ENCODE measurements at places on chromosomes 2 and 18.

GRCh38 chr2:20561637-20562454, 89.1 kb downstream of the HS1BP3 start:
- no peak for DNase-seq

DNA sequence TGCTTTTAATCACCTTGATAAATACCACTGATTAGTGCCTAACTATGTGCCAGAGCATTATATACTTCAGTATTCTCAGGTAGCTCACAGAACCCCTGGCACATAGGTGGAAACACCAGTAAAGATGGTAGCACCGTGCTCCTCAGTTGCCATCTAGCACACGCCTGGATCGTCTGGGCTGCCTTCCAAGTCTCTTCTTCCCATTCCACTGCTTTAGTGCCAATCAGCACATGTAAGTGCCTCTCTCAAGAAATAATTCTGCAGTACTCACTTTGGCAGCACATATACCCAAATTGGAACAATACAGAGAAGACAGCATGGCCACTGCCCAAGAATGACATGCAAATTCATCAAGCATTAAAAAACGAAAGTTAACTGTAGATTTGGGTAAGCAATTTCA, 13.0 kb downstream of the POLR2D start:
- no peak for DNase-seq

DNA sequence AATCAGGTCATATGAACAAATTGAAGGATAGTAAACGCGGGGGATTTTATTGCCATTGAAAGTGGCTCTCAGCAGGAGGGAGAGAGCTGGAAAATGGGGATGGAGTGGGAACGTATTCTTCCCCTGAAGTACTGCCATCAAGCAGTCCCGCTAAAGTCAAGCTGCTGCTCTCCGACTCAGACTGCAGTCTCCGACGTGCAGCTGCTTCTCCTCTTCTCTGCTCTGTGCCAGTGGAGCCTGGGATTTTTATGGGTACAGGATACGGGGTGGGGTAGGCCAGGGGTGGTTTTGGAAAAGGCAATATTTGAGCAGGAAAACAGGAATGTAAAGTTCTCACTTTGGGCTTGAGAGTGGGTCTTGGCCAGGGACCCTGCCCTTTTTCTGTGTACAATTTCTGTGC, 33.0 kb downstream of the KCTD18 start:
- DNase-seq = no peak

GRCh38 chr2:126995621-126996377, 97.1 kb downstream of the TEX51 start:
- DNase-seq = no peak

- no peak for DNase-seq
These were observed 819 bp downstream of the ANKRD44 start for GRCh38 chr2:197309691-197310231.

- DNase-seq = no peak
These were observed 7.2 kb downstream of the E2F6 start for GRCh38 chr2:11458753-11459152.

- no peak for DNase-seq
These were observed 66.5 kb downstream of the ASXL3 start for GRCh38 chr18:33644494-33644893.

- DNase-seq = no peak
These were observed 69.6 kb downstream of the PID1 start for GRCh38 chr2:229201521-229201920.

DNA sequence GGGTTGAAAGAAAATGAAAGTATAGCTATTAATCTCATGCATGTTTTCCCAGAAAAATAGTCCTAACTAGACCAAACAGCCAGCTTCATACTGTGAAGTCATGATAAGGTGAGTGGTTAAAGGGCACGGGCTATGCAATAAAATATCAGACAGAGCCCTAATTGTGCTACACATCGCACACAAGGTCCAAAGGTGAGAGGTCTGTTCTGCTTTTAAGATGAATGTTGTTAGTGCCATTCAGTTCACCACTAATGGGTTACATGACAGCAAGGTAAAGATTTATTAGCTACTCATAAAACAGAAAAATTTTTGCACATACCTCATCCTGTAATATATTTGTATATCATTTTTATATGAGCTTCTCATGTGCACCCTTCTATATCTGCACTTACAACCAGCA, 105.0 kb upstream of the STK17B start:
- DNase-seq = no peak

DNA sequence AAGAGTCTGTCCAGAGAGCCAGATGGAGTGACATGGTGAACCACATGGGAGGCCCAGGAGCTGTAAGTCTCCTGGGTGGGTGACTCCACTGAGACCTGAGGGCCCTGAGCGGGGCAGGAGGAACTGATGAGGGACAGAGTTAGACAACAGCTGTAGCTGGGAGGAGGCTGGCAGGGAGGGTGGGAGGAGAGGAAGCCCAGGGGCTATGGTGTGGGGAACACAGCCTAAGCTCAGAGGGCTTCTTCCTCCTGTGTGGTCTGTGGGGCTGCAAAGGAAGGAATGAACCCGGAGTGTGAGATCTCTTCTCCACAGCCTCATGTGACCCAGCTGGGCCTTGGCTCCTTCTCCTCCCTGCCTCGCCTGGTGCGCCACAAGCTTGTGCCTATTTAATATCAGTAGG, 395.6 kb upstream of the HS6ST1 start:
- DNase-seq = no peak

- DNase-seq = peak; percentile 84
These were observed 1.3 kb upstream of the GPC1 start for GRCh38 chr2:240433973-240434727.

DNA sequence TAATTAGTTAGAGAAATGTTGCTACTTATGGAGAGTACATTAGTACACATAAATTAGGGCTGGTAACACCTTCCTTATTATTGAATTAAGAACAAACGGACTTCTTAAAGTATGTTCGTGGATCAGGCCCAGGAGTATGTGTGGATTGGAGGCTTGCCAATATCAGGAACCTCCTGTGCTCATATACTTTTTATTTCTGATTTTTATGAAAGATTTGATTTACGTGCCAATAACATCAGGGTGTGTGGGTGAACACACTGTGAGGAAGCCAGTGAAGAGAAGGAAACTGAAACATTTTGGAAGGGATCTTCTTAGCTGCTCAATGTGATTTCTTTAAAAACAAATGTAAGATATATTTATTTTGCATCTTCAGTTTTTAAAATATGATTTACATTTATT, 113.0 kb downstream of the EFEMP1 start:
- DNase-seq = no peak

GRCh38 chr2:71858071-71858470, 289.6 kb downstream of the CYP26B1 start:
- no peak for DNase-seq

- no peak for DNase-seq
These were observed 135.5 kb downstream of the GAREM1 start for GRCh38 chr18:32335228-32335627.

- no peak for DNase-seq
These were observed 190.9 kb upstream of the DOK6 start for GRCh38 chr18:69209761-69210160.

DNA sequence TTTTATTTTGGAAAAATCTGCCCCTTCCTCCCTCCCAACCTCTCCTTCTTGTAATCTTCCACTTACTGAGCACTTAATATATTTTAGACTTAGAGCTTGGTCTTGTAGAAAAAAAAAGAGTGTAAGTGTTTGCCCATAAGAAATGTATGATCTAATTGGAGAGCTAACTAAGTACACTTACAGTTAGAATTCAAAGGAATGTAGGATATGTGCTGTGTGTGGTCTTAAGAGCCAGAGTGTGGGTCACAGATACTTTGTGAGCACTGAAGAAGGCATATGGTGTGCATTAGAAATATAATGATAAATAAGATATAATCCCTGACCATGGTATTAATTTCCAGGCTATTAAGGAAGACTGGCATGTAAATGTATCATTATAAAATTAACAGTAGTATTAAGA, 91.8 kb upstream of the ZNF521 start:
- no peak for DNase-seq

- peak; percentile 31 for DNase-seq
These were observed 5.6 kb downstream of the PPP4R1 start for GRCh38 chr18:9608728-9609127.

- DNase-seq = no peak
These were observed 5.8 kb upstream of the ACAA2 start for GRCh38 chr18:49819071-49819662.

DNA sequence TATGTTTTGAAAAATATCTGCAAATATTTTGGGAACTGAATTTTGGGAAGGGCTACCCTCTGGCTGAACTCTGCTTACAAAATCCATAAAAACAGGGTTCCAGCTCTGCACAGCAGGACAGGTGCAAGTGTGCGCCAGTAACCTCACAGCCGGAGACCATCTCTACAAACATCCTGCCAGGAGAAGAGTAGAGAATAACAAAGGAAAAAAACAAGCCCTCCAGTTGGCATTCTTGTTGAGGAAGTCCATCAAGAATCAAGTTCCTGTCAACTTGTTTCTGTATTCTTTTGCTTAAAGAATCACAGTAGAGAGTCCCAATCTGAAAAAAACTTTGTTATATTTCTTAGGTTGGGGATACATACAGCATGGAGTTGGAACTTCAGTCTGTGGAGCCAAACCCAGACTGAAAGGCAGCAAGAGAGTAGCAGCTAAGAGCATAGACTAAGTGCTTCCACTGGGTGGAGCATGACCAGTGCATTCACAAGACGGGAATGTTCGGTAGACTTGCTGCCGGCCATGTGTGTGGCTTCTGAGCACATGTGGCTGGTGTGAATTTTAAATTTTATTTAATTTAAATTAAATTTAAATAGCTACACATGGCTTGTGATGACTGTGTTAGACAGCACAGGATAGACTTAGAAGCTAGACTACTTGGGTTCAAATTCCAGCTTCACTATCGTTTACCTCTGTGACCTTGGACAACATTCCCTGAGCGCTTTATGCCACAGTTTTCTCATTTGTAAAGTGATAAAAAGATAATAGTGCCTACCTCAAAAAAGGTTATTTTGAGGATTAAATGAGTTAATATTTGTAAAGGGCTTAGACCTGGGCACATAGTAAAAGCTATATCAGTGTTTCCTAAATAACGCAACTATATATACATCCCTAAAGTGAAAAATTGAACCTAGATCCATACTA, 41.9 kb downstream of the SPTBN1 start:
- DNase-seq = no peak

DNA sequence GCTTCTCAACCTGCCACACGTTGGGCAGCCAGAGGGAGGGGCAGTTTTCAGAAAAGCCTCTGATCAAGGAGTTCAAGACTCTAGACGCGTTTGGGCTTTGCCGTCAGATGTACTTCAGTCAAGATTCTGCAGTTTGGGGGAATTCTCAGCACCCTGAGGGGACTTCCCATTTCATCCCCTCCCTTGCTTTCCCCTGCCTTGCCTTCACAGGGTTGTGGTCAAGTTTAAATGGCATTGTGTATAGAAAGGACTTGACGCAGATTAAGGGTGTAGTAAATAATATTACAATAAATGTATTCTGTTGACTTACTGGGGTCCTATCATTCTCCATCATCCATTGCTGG, 198.3 kb upstream of the NABP1 start:
- DNase-seq = no peak

GRCh38 chr2:106664669-106665068, 177.5 kb downstream of the CD8B2 start:
- no peak for DNase-seq

- no peak for DNase-seq
These were observed 41.4 kb upstream of the RNU4ATAC start for GRCh38 chr2:121489284-121489683.

DNA sequence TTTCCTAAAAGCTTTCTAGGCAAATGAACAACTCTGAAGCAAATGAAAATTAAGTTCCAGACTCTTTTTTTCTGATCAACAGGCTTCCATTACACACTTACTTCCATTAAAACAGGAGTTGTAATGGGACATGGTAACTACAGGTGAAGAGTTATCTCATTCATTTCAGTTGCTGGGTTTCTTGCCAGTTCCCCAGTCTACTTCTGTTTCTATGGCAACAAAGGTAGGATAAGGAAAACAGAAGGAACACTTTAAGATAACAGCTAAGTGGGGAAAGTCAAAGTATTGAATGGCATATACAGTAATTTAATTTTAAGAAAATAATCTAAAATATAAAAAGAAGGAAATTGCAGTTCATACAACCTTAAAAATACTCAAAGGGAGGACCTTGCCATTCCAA, 25.1 kb downstream of the BAZ2B start:
- no peak for DNase-seq

DNA sequence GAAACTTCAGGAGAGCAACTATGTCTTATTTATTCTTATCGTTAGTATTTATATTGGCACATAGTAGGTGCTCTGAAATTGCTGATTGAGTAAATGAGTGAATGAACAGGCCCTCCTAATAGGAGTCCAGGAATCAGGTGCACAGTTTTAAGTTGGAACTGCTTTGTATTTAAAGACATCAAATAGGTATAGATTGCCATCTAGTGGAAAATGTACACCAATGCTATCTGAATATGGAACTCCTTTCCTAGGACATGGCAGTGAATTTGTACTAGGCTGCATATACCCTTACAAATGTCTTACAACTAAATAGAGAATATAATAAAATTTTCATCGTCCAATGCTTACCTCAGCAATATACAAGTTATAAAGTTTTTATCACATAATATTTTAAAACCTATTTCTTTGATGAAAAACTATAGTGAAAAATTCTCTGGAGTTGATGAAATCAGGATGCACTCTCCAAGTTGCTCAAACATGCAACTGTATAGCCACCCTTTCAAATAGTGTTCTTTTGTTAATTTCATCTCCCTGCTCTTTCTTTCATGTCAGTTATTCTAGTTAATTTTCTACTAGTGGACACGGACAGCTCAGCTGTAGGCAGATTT, 318.9 kb upstream of the SYT4 start:
- DNase-seq = peak; percentile 23

- no peak for DNase-seq
These were observed 406.1 kb downstream of the SLC4A3 start for GRCh38 chr2:220033546-220033945.

- no peak for DNase-seq
These were observed 45.9 kb upstream of the REG3G start for GRCh38 chr2:78979380-78980151.

DNA sequence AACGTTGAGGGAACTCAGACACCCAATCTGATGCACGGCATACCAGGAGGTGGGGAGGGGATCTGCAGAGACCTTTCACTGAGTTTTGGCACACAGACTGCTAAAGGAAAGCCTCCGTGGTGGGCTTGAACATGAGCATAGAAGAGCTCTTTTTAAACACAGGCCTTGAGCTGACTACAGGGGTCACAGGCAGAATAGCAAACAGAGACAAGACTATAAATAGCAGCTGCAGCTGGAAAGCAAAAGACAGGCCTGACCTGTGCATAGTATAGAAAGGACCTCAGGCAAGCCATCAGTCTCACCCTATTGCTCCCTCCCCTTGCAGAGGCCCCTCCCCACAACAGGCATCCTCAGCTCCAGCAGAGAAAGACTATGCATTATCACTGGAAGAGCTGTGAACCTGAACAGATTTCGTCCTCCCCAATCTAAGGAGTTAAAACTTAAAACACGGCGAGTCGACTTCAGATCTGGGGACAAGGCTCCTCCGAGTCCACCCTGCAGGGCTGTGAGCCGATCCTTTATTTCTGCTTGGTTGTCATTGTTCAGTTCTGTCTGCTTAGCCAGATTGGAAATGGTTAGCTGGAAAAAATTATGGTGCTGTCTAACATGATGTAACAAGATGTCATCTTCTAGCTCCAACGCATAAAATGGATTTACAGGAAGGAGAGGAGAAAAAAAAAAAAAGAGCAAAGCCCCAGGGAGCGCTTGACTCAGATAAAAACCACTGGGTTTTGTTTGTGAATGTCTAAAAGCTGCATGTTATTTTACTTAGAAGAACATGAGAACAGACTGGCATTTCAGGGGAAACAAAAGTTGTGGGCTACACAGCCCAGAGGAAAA, 25.2 kb upstream of the LCLAT1 start:
- DNase-seq = no peak

GRCh38 chr18:59681051-59681450, 16.2 kb downstream of the CCBE1 start:
- no peak for DNase-seq

All from A549 (cell line).